ENCODE measurements at places on chromosomes 6 and 20. TPM values are rescaled to one million over a fixed set of nuclear protein-coding genes. Genes with fewer than 3 reads are reported as not detected.

The RHAG gene
- not detected for total RNA-seq

The KIAA1755 gene
- total RNA-seq, result 10.0 TPM

The ADGB gene
- not detected for total RNA-seq

The POM121L2 gene
- not detected for total RNA-seq

The TFAP2C gene
- total RNA-seq, result not detected

The ULBP2 gene
- 7.0 TPM for total RNA-seq

The HLA-DPB1 gene
- total RNA-seq, result 20.3 TPM

The DEF6 gene
- 0.19 TPM for total RNA-seq

The MDFI gene
- 0.19 TPM for total RNA-seq

The THBS2 gene
- 1,212 TPM for total RNA-seq

The RUNX2 gene
- total RNA-seq, result 0.44 TPM

The KPNA5 gene
- 8.5 TPM for total RNA-seq

The PRDM1 gene
- 0.40 TPM for total RNA-seq

The C6orf15 gene
- total RNA-seq, result not detected

The CCN2 gene
- total RNA-seq, result 194 TPM

The MCCD1 gene
- not detected for total RNA-seq

The C6orf163 gene
- total RNA-seq, result 2.1 TPM

The COL12A1 gene
- 328 TPM for total RNA-seq

The ABCF1 gene
- 34.1 TPM for total RNA-seq

The BPIFB2 gene
- not detected for total RNA-seq

The ADGRB3 gene
- 1.4 TPM for total RNA-seq

The PSORS1C2 gene
- total RNA-seq, result not detected

The ANKRD66 gene
- not detected for total RNA-seq

The TNFAIP3 gene
- 11.7 TPM for total RNA-seq

The RRBP1 gene
- total RNA-seq, result 199 TPM

The OR12D3 gene
- total RNA-seq, result not detected

The C20orf202 gene
- total RNA-seq, result not detected

The DOP1A gene
- 36.1 TPM for total RNA-seq

The ZSWIM3 gene
- total RNA-seq, result 5.2 TPM

The GRM1 gene
- total RNA-seq, result 0.13 TPM
